Nucleus accumbens (tissue), 56 donors: ENCODE measurements at places on chromosomes 16 and 17.

GRCh38 chr17:59783221-59784047 lies 76.0 kb downstream of the VMP1 start:
- DNase-seq, result no peak

DNA sequence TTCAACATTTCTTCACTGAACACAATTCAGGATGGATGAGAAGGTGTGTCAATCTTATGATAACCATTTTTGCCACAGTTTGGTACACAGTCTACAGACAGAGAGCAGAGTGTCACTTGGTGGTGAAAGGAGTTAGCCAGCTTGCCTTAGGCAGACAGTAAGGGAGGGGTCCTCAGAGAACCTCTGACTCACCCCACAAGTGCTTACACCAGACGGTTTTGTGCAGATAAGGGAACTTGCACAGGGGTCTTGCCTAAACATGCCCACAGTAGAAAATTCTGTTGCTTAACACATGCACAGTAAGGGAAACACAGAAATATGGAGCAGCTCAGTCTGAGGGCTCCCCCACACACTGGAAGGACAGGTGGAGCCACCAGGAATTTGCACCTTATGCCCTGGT lies 204.5 kb upstream of the CDH8 start:
- no peak for DNase-seq

DNA sequence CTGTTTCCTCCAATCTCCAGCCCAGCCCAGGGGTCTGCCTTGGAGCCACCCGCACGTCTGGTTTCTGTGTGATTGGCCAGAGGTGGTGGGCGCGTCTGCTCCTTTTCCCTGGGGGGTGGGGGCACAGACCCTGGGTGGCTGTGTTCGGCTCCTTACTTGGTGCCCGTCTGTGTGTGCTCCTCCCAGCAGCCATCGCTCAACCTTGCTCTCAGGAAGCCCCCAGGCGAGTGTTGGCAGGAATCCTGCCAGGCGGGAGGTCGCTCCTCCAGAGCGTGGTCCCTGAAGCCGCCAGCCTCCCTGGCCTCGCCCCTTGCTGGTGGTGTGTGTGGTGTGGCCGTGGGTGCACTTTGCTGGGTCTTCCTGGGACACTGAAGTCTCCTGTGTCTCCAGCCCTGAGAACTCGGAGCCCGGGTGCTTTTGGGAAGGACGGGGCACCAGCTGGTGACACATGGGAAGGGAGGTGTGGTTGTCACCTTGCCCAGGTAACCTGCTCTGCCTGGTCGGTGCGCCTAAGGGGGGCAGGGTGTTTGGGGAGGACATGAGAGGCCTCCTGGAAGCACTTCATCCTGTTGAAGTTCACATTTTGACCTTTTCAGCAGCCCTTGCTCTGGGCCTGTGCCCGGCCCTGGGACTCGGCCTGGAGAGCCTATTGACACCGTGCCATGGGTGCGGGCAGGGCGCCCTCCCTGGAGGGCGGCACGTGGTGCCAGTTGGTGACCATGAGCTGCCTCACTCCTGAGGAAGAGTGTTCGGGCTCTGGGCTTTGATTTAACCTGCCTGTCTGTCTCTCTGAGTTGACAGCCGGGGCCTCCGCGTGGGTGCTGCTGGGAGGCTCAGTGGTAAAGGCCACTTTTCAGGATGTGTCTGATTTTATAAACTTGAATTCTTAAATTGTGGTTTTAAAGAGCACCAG lies 49.0 kb upstream of the ZNF750 start:
- no peak for DNase-seq

- no peak for DNase-seq
Observed at GRCh38 chr17:33300241-33300640, 7.1 kb upstream of the ASIC2 start.

DNA sequence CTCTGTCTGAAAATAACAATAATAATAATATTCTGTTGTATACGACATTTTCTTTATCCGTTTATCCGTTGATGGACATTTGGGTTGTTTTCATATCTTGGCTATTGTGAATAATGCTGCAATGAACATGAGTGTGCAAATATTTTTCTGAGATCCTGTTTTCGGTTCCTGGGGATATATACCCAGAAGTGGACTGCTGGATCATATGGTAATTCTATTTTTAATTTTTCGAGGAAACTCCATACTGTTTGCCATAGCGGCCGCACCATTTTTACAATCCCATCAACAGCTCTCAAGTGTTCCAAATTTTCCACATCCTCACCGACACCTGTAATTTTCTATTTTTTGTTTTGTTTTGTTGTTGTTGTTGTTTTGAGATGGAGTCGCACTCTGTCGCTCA lies 5.3 kb upstream of the PRSS41 start:
- DNase-seq, result no peak

DNA sequence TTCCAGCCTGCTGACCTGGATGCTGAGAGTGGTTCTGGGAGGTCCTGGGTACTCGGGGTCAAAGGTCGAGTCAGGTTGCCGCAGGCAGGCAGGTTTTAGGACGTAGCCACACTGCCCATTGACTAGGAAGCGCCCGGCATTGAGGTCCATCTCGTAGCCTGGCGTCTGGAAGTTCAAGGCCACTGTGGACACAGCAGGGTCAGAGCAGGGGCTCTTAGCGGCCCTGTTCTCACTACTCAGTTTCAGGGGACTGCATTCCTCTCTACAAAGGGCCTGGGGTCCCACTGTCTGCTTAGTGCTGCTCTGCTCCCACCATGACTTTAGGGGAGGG lies 18.9 kb downstream of the PLCD3 start:
- DNase-seq, result no peak

DNA sequence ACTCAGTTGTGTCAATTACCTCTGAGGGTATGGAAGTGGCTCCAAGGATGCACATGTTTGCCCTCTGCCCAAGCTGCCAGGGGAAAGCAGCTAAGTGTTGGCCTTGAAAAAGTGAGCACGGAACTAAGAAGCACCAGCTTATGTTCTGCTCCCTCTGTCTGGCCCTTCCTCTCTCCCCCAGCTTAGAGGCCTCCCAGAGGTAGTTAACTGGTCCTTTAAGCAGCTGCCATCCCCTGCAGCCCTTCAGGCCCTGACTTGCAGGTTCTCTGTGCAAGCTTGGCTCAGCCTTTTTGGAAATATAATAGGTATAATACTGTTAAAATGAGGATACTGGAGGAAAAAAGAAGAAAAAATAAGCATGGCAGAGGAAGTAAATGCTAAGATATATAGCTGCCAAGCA lies 7.0 kb upstream of the UBE2Z start:
- DNase-seq, result no peak

DNA sequence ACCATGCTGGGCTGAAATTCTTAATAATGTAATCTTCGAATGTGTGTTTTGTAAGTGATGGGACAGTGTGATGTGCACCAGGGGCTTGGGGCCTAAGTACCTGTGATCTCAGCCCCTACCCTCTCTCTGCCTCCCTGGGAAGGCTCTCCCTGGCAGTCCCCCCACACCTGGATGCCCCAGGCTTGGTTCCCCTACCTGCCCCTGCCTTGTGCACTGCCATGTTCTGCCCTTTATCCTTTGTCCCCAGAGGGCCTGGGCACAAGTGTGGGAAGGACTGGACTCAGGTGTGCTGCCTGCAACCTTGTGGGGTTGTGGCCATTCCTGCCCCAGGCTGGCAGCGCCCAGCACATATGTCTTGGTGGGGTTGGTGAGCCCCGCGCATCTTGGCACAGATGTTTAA lies 55.4 kb upstream of the CREBBP start:
- no peak for DNase-seq

GRCh38 chr16:23375643-23376042 lies 73.5 kb downstream of the SCNN1B start:
- no peak for DNase-seq
